ENCODE measurements at places on chromosomes 1 and 21.

DNA sequence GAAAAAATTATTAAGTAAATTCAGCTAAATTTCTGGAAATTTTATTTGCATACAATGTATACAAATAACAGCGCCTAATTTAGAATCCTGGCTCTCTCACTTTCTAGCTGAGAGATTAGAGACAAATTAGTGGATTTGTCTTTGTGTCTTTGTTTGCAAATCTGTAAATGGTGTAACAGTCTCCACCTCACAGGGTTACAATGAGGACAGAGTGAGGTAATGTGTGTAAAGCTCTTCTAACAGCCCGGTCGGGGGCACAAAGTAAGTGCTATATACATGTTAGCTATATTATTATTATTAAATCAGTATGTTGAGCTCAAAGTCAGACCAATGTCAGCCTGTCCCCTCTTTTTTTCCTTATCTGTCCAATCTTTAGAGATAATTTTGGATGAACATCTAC is 5.0 kb upstream of the ADAMTSL4 start:
- DNase-seq = no peak

DNA sequence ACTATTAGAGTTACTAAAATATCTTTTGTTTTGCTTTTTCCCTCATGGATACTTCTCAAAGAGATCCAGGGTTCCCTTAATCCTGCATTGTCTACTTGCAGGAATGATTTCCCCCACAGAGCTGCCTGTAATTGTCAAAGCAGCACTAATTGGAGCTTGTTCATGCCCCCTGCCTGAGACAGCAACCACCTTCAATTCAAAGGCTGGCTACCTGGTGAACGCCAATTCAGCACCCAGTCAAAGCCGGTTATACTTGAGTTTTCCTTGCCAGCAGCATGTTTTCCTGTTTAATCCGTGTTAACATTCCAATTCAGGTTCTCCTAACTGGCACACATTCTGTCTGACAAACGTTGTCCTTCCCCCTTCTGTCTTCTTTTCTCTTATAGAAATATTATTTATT is 382.9 kb downstream of the NTNG1 start:
- DNase-seq = no peak

- DNase-seq = no peak
Measured at GRCh38 chr1:199152676-199153075, 513.8 kb downstream of the PTPRC start.

- DNase-seq = no peak
Measured at GRCh38 chr21:45763074-45763473, 119.5 kb downstream of the PCBP3 start.
